Astrocyte (in vitro differentiated cells and primary cell): ENCODE measurements at places on chromosomes 2 and 18.

DNA sequence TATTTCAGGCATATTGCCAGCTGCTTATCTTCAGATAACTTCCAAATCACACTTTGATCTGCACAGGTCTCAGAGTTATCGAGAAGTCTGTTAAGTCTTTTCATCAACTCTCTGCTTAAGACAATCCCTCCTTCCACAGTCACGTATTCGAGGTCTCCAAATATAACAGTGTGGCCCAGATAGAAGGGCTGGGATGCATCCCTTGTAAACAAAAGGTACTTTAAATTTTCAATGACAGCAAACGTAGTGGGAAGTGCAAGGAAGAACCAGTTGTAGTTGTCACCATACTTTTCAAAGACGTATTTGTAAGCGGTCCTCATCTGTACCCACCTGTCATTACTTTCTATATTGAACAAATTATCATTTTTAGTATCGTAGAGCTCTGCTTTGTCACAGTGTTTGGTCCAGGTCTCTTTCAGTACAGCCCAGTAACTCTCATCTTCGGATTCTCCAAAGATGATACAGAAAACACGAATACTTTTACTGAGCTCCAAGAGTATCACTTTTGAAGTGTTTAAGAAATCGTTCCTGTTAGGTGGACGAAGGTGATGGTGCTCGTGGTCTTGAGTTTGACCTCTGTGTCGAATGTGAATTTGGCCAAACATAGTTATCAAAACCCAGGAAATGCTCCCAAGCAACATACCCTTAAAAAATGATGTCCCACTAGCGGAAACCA, 445 bp downstream of the C1GALT1C1L start:
- no peak for DNase-seq

GRCh38 chr18:42486271-42486670, 531.2 kb downstream of the PIK3C3 start:
- peak; percentile 33 for DNase-seq

DNA sequence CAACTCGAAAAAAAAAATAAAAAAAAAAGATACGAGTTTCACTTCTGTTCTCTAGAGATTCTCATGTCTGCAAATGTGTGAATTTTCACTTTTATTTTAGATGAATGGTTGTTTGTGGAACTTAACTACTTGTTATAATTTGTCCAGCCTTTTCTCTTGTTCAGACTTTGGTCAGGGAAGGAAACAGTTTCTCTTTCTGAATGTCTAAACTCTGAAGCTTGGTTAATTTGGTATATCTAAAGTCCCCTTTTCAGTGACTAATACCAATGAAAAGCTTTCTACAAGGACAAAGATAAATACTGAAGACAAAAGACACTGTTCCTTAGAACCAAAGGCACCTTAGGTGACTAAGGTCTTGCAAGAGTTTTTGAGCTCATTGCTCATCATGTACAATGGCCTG, 144.4 kb upstream of the PIEZO2 start:
- DNase-seq: no peak

DNA sequence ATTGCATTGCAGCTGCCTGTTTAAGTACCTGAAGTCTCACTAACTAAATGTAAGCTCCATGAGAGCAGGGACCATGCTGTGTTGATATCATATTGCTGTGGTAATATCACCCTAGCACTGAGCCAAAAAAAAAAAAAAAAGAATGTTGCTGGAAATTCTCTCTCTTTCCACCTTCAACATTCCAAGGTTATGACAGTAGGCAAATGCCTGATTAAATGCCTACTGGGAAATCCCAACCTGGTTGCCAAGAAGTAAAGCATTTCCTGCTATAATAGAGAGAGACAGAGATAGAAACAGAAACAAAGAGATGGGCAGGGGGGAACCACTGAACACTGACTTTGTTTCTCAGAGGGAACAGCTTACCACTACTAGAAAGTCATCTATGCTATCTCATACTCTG, 1604.2 kb downstream of the LRP1B start:
- DNase-seq: peak; percentile 63

DNA sequence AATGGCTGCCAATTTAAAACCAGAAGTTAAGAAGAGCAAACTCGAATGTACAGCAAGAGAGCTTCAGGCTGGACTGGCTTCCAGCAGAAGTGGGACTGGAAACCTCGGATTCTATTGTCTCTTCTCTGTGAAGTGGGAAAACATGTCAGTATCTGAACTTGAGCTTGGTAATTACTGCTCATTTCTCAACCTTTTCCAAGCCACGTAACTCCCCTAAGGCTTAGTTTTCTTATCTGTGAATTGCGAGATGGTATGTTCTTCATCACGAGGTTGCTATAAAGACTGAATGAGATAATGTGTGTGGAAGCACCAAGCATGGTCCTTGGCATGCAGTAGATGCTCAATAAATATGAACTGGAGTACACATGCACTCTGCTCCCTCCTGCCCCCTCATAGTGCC, 259.4 kb upstream of the SPRED2 start:
- no peak for DNase-seq

DNA sequence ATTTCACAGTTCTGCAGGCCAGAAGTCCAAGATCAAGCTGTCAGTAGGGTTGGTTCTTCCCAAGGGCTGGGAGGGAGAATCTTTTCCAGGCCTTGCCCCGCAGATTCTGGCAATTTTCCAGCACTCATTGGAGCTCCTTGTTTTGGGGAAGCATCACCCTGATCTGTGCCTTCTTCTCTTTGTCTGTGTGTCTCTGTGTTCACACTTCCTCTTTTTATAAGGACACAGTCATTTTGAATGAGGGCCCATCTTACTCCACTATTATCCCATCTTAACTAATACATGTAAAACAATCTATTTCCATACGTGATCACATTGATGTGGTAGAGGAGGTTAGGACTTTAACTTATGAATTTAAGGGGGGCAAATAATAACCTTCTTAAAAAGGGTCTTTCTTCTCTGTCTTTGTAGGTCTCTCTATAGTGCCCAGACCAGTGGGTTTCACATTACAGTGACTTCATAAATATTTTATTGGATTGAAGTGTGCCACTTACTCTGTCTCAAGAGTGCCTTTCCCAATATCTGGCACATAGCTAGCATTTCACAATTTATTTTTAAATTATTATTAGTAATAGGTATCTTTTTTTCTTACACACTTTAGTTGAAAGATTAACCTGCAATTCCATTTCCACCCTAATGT, 68.9 kb upstream of the CBLN2 start:
- no peak for DNase-seq

- DNase-seq: peak; percentile 37
Observed at GRCh38 chr2:109459485-109459884, 154.3 kb downstream of the SEPTIN10 start.

- no peak for DNase-seq
Observed at GRCh38 chr18:47343291-47343690, 91.8 kb upstream of the SKOR2 start.

DNA sequence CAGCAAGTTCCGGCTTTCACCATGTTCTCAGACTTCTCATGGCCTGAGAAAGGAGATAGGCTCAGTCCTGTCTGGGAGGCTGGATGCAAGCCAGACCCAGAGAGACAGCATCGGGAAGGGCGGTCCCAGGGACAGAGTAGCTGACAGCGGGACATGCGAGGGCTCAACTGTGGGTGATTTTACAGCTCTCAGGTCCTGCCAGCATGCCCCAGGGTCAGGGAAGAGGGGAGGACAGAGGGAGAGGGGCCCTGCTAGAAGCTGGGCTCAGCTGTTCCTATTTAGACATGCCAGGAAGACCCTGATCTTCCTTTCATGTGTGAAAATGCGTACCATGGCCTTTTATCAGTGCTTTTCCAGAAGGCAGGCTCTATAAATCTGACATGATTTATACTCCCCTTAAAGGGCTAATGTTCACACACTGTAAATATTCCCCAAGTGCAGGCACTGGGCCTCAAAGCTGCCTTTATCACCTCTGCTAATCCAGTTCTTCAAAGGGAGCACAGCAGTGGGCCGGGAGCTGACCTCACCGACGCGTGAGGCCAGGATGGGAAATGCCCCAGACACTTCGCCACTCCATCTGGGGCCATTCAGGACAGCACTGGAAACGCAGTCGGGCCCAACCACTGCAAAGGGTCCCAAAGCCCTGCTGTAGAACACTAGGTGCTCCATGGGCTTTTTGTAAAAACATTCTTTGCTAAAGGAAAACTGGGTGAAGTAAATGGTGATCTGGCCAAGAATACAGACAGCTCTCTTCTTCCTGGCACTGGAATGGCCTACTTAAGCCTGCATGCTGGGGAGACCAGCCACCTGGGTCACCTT, 96.1 kb upstream of the LMAN1 start:
- DNase-seq: no peak

- no peak for DNase-seq
Observed at GRCh38 chr18:9930299-9930884, 16.6 kb downstream of the VAPA start.

GRCh38 chr2:173874003-173874893, 90.9 kb downstream of the SP3 start:
- DNase-seq: no peak

GRCh38 chr18:40407909-40408308, 1547.1 kb upstream of the PIK3C3 start:
- DNase-seq: peak; percentile 71

DNA sequence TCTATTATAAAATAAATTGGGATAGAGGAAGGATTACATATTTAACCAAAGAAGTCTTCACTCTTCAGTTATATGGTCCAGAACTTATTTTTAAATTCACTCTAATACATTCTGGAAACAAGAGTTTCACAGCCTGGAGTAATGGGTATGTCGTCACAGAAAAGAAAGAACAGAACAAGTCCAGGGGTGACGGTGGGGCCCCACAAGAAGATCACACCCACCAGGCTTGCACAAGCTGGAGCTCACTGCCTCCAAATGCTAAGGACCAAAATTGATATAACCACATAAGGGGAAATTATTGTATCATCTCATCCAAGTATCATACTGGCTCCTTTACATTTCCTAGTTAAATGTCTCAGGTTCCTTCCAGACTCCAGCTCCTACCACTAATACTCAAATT, 11.3 kb downstream of the LRPPRC start:
- no peak for DNase-seq

DNA sequence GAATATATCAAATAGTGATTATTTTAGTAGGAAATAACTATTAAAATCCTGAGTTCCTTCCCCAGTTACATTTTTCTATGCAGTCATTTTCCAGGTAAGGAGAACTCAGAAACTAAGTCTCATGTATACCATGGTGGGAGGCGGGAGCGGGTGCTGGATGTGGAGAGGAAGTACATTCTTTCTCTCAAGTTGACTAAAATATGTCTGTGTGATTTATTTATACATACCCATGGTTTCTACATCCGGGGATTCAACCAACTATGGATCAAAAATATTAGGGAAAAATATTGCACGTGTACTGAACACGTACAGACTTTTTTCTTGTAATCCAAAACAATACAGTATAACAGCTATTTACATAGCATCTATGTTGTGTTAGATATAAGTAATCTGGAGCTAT, 6.8 kb downstream of the ZCCHC2 start:
- DNase-seq: no peak

DNA sequence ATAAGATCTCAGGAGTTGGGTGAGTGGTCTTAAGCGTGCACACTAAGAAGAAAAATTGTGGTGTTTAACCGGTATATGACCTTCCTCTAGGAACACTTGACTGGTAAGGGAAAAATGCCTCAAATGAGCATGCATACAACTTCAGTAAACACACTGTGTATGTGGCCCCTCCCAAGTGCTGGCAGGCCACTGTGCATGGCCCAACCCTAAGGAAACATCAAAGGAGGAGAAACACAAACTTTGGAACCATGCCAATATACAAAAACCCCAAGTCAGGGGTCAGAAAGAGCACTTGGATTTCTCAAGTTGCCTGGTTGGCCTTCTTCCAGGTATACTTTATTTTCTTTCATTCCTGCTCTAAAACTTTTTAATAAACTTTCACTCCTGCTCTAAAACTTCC, 308.9 kb upstream of the LRRTM4 start:
- DNase-seq: no peak

DNA sequence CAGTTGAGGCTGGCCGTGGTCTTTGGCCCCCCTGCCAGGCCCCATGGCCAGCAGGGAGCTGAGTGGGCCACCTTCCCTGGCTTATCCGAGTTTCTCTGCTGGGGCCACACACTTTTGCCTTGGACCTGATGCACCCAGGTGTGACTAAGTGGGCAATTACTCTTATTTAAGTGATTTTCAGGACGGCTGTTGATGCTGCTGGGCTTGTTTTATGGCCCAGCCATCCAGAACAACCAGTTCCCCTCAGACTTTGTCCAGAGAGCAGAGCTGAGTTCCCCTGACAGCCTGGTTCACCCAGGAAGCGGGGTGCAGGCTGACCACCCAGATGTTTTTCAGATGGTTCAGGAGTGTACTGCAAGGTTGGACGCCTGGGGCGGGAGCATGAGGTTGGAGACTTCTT, 68.8 kb downstream of the GLI2 start:
- no peak for DNase-seq

- peak; percentile 18 for DNase-seq
Observed at GRCh38 chr2:109256921-109257320, 127.9 kb downstream of the SH3RF3 start.

- DNase-seq: no peak
Observed at GRCh38 chr2:241817126-241817820, 8.3 kb downstream of the NEU4 start.

DNA sequence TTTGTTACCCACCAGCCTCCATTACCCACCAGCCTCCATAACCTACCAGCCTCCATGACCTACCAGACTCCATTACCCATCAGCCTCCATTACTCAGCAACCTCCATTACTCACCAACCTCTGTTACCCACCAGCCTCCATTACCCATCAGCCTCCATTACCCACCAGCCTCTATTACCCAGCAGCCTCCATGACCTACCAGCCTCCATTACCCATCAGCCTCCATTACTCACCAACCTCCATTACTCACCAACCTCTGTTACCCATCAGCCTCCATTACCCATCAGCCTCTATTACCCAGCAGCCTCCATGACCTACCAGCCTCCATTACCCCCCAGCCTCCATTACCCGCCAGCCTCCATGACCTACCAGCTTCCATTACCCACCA, 133.3 kb upstream of the HS6ST1 start:
- no peak for DNase-seq

- DNase-seq: no peak
Observed at GRCh38 chr2:42854207-42854818, 61.9 kb upstream of the HAAO start.

DNA sequence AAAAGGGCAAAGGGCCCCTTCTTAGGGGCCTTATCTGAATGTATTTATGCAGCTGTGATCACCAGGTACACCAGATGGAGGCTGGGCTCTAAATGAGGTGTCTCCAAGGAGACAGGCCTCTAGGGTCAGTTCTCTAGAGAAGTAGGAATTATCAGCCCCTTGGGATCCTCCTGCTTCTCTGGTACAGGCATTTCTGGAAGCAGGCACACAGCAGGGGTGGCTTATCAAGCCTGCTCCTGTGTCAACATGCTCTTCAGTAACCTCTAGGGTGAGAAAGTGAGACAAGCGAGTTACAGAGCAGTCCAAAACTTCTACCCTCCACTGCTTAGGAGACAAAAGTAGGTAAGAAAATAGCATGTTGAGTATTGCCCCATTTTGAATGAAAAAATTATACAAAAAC, 13.8 kb downstream of the TPGS2 start:
- no peak for DNase-seq

- DNase-seq: peak; percentile 18
Observed at GRCh38 chr18:31643003-31643402, 41.4 kb downstream of the B4GALT6 start.

- DNase-seq: peak; percentile 84
Observed at GRCh38 chr18:12048827-12049175, 44.8 kb upstream of the ANKRD62 start.

GRCh38 chr2:109255654-109256053, 126.6 kb downstream of the SH3RF3 start:
- no peak for DNase-seq

GRCh38 chr2:6975988-6976387, 58.8 kb downstream of the RNF144A start:
- DNase-seq: peak; percentile 55

GRCh38 chr18:79302120-79302519, 93.6 kb upstream of the NFATC1 start:
- DNase-seq: no peak
